CD8-positive, alpha-beta memory T cell (primary cell): ENCODE measurements at places on chromosomes 3 and 15. TPM values are rescaled to one million over a fixed set of nuclear protein-coding genes. Genes with fewer than 3 reads are reported as not detected.

Gene IL5RA
- total RNA-seq, result 0.70 TPM

Gene LTF
- total RNA-seq, result not detected

Gene LDHAL6B
- not detected for total RNA-seq

Gene SENP8
- total RNA-seq, result 3.0 TPM

Gene TTLL13
- total RNA-seq, result 0.80 TPM

Gene SAMD7
- not detected for total RNA-seq

Gene TMC3
- not detected for total RNA-seq

Gene MKRN2OS
- not detected for total RNA-seq

Gene CCDC50
- 13.0 TPM for total RNA-seq

Gene ROPN1
- total RNA-seq, result not detected

- no peaks in the 10 kb centered on the region for H3K4me1 ChIP-seq
- no peaks in the 10 kb centered on the region for H3K27me3 ChIP-seq
- no peak overlapping the region for H3K4me3 ChIP-seq
Observed at GRCh38 chr15:70234256-70234905, 136.7 kb upstream of the TLE3 start.

- peaks cover 47% of the 10 kb centered on the region for H3K4me1 ChIP-seq
- no peak for DNase-seq
- peak overlapping the region; percentile 90 for H3K4me3 ChIP-seq
- H3K27me3 ChIP-seq, result no peaks in the 10 kb centered on the region
- H3K36me3 ChIP-seq, result peaks cover 15% of the 10 kb centered on the region
Observed at GRCh38 chr3:88057630-88058305, 1.0 kb downstream of the CGGBP1 start.

DNA sequence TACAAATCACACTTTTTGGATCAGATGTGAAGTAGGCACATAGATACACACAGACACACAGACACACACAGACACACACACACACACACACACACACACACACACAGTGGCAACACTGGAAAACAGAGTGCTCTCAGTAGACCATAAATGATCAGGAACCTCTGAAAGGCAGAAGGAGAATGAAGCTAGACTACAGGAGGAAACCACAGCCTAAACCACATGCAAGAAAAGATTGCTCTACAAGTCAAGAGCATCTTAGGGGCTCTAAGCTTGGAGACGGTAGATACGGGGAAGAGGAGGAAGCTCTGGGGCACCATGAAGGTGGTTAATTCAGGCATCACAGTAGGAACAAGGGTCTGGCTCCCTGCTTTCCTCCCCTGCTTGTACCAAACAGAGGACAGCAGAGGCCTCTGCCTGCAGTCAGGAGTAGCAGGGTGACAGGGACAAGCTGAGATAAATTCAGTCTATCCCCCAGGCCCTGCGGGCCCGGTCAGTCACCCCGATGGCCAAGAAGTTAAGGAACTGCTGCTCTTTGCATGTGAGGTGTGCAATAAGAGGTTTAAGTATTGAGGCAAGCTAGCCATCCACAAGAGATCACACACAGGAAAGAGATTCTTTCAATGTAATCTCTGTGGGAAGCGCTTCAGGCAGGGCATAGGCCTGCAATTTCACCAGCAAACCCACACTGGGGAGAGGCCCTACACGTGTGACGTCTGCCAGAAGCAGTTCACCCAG lies 23.5 kb upstream of the ARPIN start:
- peaks cover 18% of the 10 kb centered on the region for H3K4me1 ChIP-seq
- no peaks in the 10 kb centered on the region for H3K27me3 ChIP-seq
- H3K36me3 ChIP-seq, result no peaks in the 10 kb centered on the region
- DNase-seq, result peak; percentile 27
- H3K27ac ChIP-seq, result no peak overlapping the region

GRCh38 chr15:88126695-88127431 lies 129.7 kb downstream of the NTRK3 start:
- no peak overlapping the region for H3K4me3 ChIP-seq
- no peaks in the 10 kb centered on the region for H3K36me3 ChIP-seq
- no peaks in the 10 kb centered on the region for H3K4me1 ChIP-seq
- no peaks in the 10 kb centered on the region for H3K27me3 ChIP-seq
- no peak overlapping the region for H3K27ac ChIP-seq

GRCh38 chr15:47744496-47744895 lies 27.2 kb downstream of the SEMA6D start:
- no peak overlapping the region for H3K27ac ChIP-seq
- no peaks in the 10 kb centered on the region for H3K27me3 ChIP-seq
- no peaks in the 10 kb centered on the region for H3K36me3 ChIP-seq
- H3K4me1 ChIP-seq, result no peaks in the 10 kb centered on the region

DNA sequence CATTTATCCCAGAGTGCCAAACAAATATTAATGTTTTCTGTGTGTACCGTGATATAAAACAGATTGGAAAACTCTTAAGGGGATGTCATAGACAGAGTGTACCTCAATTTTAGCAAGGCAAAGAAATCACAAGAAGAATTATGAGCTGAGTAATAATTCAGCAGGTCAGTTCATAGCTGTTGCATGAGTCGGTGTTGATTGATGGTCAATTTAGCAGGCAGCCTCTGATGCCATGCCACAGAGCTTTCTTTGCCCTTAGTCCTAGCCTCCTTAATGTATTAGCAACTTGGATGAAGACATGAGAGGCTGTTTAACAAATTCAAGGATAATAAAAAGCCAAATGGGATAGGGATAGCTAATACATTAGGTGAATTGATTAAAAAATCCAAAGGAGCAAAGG lies 6.8 kb downstream of the SLC35A5 start:
- DNase-seq, result no peak
- no peak overlapping the region for H3K4me3 ChIP-seq
- H3K27ac ChIP-seq, result no peak overlapping the region
- no peaks in the 10 kb centered on the region for H3K4me1 ChIP-seq
- H3K27me3 ChIP-seq, result no peaks in the 10 kb centered on the region

- H3K27ac ChIP-seq, result no peak overlapping the region
- DNase-seq, result no peak
- H3K36me3 ChIP-seq, result no peaks in the 10 kb centered on the region
- no peaks in the 10 kb centered on the region for H3K27me3 ChIP-seq
- H3K4me3 ChIP-seq, result no peak overlapping the region
Observed at GRCh38 chr15:96020133-96020532, 310.4 kb upstream of the NR2F2 start.

DNA sequence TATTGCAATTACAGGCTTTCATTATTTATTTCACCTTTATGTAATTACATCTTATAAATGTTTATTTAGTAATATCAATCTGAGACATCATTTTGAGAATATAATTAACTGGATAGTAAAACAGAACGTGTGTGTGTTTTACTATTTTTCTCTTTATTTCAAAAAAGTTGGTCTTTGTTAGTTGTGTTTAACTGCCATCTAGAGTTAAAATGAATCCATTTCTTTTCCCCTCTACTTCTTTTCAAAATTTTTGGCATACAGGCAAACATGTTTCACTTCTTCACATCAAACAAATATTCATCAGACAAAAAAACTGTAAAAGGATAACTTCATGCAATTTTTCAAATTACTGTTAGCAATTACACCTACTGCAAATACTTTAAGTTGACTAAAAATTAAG lies 61.1 kb downstream of the FEZF2 start:
- H3K4me1 ChIP-seq, result no peaks in the 10 kb centered on the region
- H3K4me3 ChIP-seq, result no peak overlapping the region
- no peak for DNase-seq
- H3K27me3 ChIP-seq, result no peaks in the 10 kb centered on the region
- no peaks in the 10 kb centered on the region for H3K36me3 ChIP-seq

DNA sequence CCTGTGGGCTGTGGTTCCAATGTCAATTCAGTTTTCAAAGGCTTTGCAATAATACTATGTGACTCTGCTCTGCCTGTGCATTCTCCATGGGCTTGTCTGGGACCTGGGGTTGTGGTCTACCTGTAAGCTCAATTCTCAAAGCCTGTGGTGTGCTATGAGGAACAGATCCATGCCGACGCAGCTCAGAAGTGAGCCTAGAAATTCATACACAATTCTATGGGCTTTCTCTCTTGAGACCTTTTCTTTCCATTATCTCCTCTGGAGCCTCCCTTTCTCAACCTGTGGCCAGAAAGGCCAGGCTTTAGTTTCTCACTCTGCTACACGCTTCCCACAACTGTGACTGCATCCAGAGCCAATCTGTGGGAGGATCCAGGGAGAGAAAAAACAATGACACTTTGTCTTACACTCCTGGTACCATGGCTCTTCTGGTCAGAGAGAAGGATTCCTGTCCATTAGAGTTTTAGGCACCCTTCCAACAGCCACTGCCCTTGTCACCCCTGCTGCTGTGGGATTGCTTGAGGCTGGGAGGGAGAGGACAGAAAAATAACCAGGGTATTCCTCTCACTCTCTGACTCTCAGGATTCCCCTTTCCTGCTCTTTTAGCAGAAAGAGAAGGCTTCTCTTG lies 34.1 kb upstream of the KLF13 start:
- no peaks in the 10 kb centered on the region for H3K27me3 ChIP-seq
- no peak overlapping the region for H3K4me3 ChIP-seq
- H3K36me3 ChIP-seq, result no peaks in the 10 kb centered on the region
- H3K4me1 ChIP-seq, result no peaks in the 10 kb centered on the region
- no peak overlapping the region for H3K27ac ChIP-seq

- H3K27me3 ChIP-seq, result no peaks in the 10 kb centered on the region
- no peak overlapping the region for H3K27ac ChIP-seq
- no peaks in the 10 kb centered on the region for H3K36me3 ChIP-seq
- H3K4me3 ChIP-seq, result no peak overlapping the region
- DNase-seq, result no peak
Observed at GRCh38 chr3:135451037-135451785, 514.3 kb upstream of the PPP2R3A start.

- H3K27ac ChIP-seq, result no peak overlapping the region
- no peaks in the 10 kb centered on the region for H3K4me1 ChIP-seq
- no peak overlapping the region for H3K4me3 ChIP-seq
Observed at GRCh38 chr15:60830479-60830878, 351.5 kb upstream of the ICE2 start.

- H3K4me1 ChIP-seq, result no peaks in the 10 kb centered on the region
- H3K27me3 ChIP-seq, result no peaks in the 10 kb centered on the region
- H3K27ac ChIP-seq, result no peak overlapping the region
- DNase-seq, result no peak
Observed at GRCh38 chr15:38421069-38421690, 32.7 kb upstream of the FAM98B start.

DNA sequence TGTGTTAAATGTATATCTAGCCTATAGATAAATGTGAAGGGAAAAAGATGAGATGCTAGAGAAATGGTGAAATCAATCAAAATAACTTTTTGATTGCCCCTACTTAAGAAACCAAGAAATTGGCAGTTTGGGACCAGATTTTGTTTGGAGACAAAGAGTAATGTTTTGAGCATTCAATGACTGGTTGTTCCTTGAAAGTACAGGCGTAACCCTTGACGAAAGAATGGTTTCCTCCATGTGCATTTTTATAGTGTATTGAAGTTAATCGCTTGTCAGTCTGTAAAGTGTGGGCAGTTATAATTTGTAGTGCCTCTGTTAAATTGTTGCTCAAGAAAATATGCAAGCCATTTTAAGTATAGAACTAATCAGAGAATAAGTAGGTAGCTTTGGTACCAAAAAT lies 1.2 kb downstream of the KIF23 start:
- H3K36me3 ChIP-seq, result no peaks in the 10 kb centered on the region
- no peak for DNase-seq
- H3K27me3 ChIP-seq, result no peaks in the 10 kb centered on the region
- peaks cover 6% of the 10 kb centered on the region for H3K4me1 ChIP-seq

GRCh38 chr3:141110322-141110721 lies 59.2 kb downstream of the SPSB4 start:
- no peak for DNase-seq
- no peaks in the 10 kb centered on the region for H3K36me3 ChIP-seq
- H3K27ac ChIP-seq, result no peak overlapping the region
- no peaks in the 10 kb centered on the region for H3K4me1 ChIP-seq

DNA sequence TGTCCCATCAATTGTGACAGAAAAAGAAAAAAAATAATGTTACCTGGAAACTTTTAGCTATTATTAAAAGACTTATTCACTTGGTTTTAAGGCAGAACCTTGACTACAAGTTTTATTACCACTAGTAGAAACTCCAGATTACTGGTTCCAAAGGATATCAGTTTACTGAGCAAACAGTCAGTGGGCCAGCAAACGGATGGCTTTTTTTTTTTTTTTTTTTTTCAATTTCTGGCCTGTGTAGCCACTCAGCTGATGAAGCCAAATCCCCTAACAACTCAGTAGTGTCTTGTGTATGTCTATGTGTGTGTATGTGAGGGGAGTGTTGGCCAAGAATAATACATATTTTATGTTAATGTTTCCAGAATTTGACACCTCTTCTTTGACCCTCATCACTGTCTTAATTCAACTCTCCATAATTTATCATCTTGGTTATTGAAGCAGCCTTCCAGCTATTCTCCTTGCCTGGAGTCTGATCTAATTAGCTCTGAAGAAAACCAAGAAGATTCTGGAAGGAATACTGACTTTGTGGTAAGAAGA lies 724.9 kb downstream of the NSUN3 start:
- H3K27me3 ChIP-seq, result no peaks in the 10 kb centered on the region
- no peak overlapping the region for H3K4me3 ChIP-seq
- H3K4me1 ChIP-seq, result no peaks in the 10 kb centered on the region
- DNase-seq, result no peak

- H3K27ac ChIP-seq, result no peak overlapping the region
- no peaks in the 10 kb centered on the region for H3K27me3 ChIP-seq
- no peak for DNase-seq
Observed at GRCh38 chr3:20930034-20930433, 744.0 kb upstream of the SGO1 start.

GRCh38 chr15:87155771-87156170 lies 1076.1 kb downstream of the AGBL1 start:
- no peak for DNase-seq
- H3K4me3 ChIP-seq, result no peak overlapping the region
- H3K27me3 ChIP-seq, result no peaks in the 10 kb centered on the region
- H3K4me1 ChIP-seq, result no peaks in the 10 kb centered on the region
- no peaks in the 10 kb centered on the region for H3K36me3 ChIP-seq

GRCh38 chr3:170830580-170830979 lies 39.4 kb downstream of the RPL22L1 start:
- H3K36me3 ChIP-seq, result no peaks in the 10 kb centered on the region
- peaks cover 4% of the 10 kb centered on the region for H3K27me3 ChIP-seq
- H3K4me3 ChIP-seq, result no peak overlapping the region
- H3K27ac ChIP-seq, result no peak overlapping the region
- no peak for DNase-seq

DNA sequence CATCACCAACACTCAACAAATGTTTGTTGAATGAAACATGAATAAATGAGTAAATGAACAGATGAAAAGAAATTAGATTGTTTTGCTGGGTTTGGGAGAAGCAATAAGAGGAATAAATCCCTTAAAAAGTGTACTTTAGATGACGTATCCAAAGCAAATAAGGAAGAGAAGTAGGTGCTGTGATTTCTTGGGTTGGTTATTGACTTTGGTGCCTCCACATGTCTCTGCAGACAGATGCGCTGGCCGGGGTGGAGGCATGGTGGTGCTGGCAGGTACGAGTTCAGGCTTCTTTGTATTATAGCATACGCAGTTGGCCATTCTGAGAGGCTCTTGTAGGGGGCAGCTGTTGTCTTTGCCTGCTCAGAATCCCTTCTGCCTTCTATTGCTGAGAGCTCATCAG lies 178.9 kb downstream of the POLR2M start:
- no peak overlapping the region for H3K27ac ChIP-seq
- no peaks in the 10 kb centered on the region for H3K36me3 ChIP-seq
- no peaks in the 10 kb centered on the region for H3K4me1 ChIP-seq

GRCh38 chr3:15206662-15207576 lies 873 bp downstream of the CAPN7 start:
- H3K36me3 ChIP-seq, result no peaks in the 10 kb centered on the region
- no peak for DNase-seq
- H3K4me3 ChIP-seq, result peak overlapping the region; percentile 62
- H3K4me1 ChIP-seq, result peaks cover 27% of the 10 kb centered on the region
- H3K27me3 ChIP-seq, result no peaks in the 10 kb centered on the region
